MCF 10A (cell line): ENCODE measurements at places on chromosomes 1 and 21. TPM values are rescaled to one million over a fixed set of nuclear protein-coding genes. Genes with fewer than 3 reads are reported as not detected.

ABCG1 gene
- total RNA-seq = 25.5 and 28.7 TPM in 2 replicates

GRCh38 chr1:11908095-11908675, 18.0 kb downstream of the KIAA2013 start:
- H3K4me3 ChIP-seq = peak overlapping the region; percentile 89
- peak overlapping the region; percentile 100 for H3K27ac ChIP-seq
- peak; percentile 96 for DNase-seq
- peaks cover 5% of the 10 kb centered on the region for H3K4me1 ChIP-seq

DNA sequence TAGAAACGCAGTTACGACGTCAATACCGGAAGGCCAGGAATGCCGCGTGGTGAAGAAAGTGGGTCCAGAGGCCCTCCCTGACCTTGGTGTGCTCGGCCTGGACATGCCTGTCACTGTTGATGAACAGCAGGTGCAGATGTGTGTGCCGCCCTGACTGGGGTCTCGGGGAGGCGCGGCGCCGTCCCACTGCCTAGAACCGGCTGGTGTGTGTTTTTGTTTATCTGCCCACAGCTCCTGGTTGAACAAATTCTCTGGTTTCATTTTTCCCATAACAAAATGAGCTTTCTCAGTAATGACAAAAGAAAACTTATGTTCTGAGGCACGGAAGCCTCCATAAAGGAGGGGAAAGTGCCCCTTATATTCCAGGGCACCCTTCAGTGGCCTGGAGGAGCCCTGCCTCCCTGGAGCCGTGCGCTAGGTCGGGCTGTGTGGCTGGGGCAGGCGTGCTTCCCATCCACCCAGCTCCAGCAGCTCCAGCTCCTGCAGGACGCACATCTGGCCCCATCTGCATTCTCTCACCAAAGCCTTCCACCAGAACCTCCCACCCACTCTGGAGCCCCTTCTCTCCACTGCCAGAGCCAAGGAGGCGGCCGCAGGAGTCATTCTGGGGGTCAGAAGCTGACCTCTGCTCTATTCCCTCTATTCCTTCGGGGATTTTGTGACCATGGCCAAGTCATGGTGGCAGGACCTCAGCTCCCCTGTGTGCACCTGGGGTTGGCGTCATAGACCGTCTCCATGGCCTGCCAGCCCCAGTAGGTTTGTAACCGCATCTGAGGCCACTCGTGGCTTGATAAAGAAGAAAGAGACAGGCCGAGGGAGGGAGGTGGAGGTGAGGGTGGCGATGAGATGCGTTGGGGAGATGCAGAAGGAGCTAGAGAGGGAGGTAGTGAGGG, 20.1 kb upstream of the COL18A1 start:
- H3K27me3 ChIP-seq = peaks cover 36% of the 10 kb centered on the region
- H3K27ac ChIP-seq = no peak overlapping the region
- H3K4me3 ChIP-seq = no peak overlapping the region
- DNase-seq = no peak

ASPM gene
- total RNA-seq = 22.3 and 32.8 TPM in 2 replicates

OR2AK2 gene
- total RNA-seq = not detected in 2 replicates

CTNNBIP1 gene
- total RNA-seq = 31.3 and 31.4 TPM in 2 replicates

C1orf94 gene
- total RNA-seq = not detected in 2 replicates

AGMAT gene
- not detected in 2 replicates for total RNA-seq

DNA sequence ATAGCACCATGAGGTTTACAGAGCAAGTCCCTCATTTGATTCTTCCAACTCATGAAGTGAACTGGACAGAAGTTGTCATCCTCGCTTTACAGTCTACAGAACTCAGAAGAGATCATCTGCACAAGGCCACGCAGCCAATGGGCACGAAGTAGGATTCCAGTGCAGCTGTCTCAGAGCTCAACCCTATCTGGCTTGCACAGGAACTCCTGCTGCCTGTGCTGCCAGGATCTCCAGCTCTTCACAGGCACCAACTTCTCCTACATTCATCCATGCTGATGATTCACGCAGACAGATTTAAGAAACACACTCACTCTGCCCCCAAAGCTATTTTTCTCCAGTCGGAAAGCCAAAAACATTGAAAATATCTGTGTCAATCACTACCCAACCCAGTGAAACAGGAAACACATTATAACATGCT, 157.0 kb downstream of the RERE start:
- no peak overlapping the region for H3K27ac ChIP-seq
- peaks cover 17% of the 10 kb centered on the region for H3K36me3 ChIP-seq
- H3K27me3 ChIP-seq = no peaks in the 10 kb centered on the region
- H3K4me3 ChIP-seq = no peak overlapping the region

PLA2G2D gene
- total RNA-seq = not detected in 2 replicates

DNA sequence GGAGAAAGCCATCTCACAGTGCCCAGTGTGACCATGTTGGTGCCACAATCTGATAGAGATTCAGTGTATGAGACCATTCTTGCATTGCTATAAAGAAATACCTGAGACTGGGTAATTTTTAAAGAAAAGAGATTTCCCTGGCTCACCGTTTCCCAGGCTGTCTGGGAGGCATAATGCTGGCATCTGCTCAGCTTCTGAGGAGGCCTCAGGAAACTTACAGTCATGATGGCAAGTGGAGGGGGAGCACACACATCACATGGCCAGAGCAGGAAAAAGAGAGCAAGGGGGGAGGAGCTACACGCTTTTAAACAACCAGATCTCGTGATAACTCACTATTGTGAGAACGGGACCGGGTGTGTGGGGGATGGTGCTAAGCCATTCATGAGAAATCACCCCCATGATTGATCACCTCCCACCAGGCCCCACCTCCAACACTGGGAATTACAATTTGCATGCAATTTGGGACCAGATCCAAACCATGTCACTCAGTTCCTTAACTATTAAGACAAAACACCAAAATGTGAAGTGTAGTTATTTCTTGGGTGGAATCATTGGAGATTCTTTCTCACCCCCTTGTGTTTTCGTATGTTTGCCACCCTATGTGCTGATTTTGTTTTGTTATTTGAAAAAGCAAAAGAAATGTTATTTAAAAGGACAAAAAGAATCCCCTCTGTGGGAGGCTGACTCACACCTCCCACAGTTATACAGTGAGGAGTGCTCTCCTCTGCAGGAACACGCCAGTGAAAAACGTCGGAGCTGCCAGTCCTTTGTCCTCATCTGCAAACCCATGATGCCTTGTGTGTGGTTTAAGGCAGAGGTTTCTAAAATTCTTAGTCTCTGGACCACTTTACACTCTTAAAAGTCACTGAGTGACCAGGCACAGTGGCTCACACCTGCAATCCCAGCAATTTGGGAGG, 46.9 kb upstream of the IFNLR1 start:
- H3K27ac ChIP-seq = no peak overlapping the region
- H3K4me3 ChIP-seq = no peak overlapping the region
- DNase-seq = no peak

DNA sequence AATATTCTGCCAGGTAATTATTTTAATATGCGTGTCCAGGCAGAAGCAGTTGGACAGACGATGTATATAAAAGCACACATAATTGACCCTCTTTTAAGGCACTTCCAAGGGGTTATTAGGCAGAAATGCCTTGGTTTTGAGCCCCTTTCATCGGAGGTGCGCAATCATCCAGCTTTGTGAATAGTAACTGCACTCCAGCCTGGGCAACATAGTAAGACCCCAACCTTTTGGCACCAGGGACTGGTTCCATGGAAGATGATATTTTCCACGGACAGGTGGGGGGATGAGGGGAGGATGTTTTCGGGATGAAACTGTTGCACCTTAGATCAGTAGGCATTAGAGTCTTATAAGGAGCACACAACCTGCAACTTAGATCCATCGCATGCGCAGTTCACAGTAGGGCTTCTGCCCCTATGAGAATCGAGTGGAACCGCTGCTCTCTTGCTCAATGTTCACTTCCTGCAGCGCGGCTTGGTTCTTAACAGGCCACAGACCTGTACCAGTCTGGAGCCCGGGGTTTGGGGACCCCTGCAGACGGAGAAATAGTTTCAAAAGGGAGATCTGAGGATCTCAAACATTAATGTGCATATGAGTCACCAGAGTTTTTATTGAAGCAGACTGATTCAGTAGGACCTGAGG, 1.8 kb upstream of the MCOLN2 start:
- peaks cover 12% of the 10 kb centered on the region for H3K27me3 ChIP-seq
- no peaks in the 10 kb centered on the region for H3K36me3 ChIP-seq
- peaks cover 6% of the 10 kb centered on the region for H3K4me1 ChIP-seq
- no peak for DNase-seq
- no peak overlapping the region for H3K4me3 ChIP-seq

MR1 gene
- 33.4 and 46.6 TPM in 2 replicates for total RNA-seq

FAM72D gene
- total RNA-seq = 11.9 TPM in 2 replicates

TRIM58 gene
- total RNA-seq = not detected in 2 replicates

ORC1 gene
- total RNA-seq = 1.8 and 2.7 TPM in 2 replicates

GRCh38 chr1:5915587-5916571, 76.3 kb downstream of the NPHP4 start:
- H3K4me1 ChIP-seq = peaks cover 7% of the 10 kb centered on the region
- no peak overlapping the region for H3K4me3 ChIP-seq
- peaks cover 14% of the 10 kb centered on the region for H3K36me3 ChIP-seq
- peak; percentile 42 for DNase-seq

GRCh38 chr1:241020851-241021697, 335.9 kb downstream of the RGS7 start:
- no peaks in the 10 kb centered on the region for H3K27me3 ChIP-seq
- no peak overlapping the region for H3K27ac ChIP-seq
- DNase-seq = no peak
- no peaks in the 10 kb centered on the region for H3K4me1 ChIP-seq
- no peaks in the 10 kb centered on the region for H3K36me3 ChIP-seq

DNA sequence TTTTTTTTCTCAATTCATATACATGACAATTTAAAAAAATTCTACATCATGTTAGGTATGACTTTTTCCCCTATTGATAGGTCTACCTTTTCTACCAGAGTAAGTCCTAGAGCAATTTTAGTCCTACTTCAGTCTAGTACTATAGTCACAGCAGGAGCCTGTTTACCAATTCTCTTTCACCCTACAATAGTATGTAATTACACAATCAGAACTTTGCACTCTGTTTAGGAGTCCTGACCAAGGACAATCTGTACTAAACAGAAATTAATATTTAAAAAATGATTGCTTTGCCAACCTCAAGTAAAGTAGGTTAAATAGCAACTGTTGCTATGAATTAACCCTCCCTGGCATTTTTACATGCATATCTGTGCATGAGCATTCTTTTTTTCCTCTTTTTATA, 810 bp upstream of the CYP4A11 start:
- H3K4me1 ChIP-seq = peaks cover 14% of the 10 kb centered on the region
- H3K27ac ChIP-seq = no peak overlapping the region
- H3K27me3 ChIP-seq = peaks cover 3% of the 10 kb centered on the region
- no peak for DNase-seq

DNA sequence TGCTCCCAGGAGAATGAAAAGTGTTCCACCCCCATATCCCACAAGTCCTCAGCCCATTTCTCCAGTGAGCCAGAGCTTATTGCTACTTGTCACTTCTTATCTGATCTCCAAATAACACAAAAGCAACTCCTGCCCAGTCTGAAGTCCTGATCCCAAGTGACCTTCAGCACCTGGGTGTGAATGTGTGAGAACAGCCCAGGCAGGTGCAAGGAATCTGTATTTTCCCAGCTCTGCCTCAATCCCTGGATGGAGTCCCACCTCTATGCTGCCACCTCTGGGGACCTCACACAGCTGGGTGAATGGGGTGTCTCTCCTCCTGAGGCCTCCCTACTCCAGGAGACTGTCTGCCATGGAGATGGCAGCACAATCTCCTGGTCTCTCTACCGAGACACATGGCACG, 402.4 kb upstream of the PROX1 start:
- peaks cover 12% of the 10 kb centered on the region for H3K27me3 ChIP-seq
- H3K4me1 ChIP-seq = no peaks in the 10 kb centered on the region
- no peak overlapping the region for H3K4me3 ChIP-seq
- H3K27ac ChIP-seq = no peak overlapping the region

GRCh38 chr1:182782587-182782913, 7.0 kb upstream of the NPL start:
- no peaks in the 10 kb centered on the region for H3K36me3 ChIP-seq
- H3K4me1 ChIP-seq = peaks cover 19% of the 10 kb centered on the region
- no peak for DNase-seq
- no peak overlapping the region for H3K27ac ChIP-seq
- no peak overlapping the region for H3K4me3 ChIP-seq

AMPD1 gene
- not detected in 2 replicates for total RNA-seq

EVI5 gene
- total RNA-seq = 23.2 and 25.0 TPM in 2 replicates

GRCh38 chr1:74534241-74534640, 21.8 kb upstream of the LRRC53 start:
- no peak overlapping the region for H3K4me3 ChIP-seq
- no peaks in the 10 kb centered on the region for H3K4me1 ChIP-seq
- no peak for DNase-seq
- no peaks in the 10 kb centered on the region for H3K36me3 ChIP-seq
- no peaks in the 10 kb centered on the region for H3K27me3 ChIP-seq
- no peak overlapping the region for H3K27ac ChIP-seq

- H3K27me3 ChIP-seq = no peaks in the 10 kb centered on the region
- no peak overlapping the region for H3K27ac ChIP-seq
- no peak for DNase-seq
- no peak overlapping the region for H3K4me3 ChIP-seq
- no peaks in the 10 kb centered on the region for H3K4me1 ChIP-seq
Measured at GRCh38 chr1:12565966-12566352, 52.1 kb downstream of the DHRS3 start.

FAM110D gene
- total RNA-seq = not detected in 2 replicates

- peaks cover 10% of the 10 kb centered on the region for H3K36me3 ChIP-seq
- H3K4me1 ChIP-seq = no peaks in the 10 kb centered on the region
- H3K27ac ChIP-seq = no peak overlapping the region
- no peak for DNase-seq
Measured at GRCh38 chr1:2912424-2913061, 108.7 kb upstream of the ACTRT2 start.

GRCh38 chr1:26791626-26792025, 3.9 kb downstream of the PIGV start:
- no peak for DNase-seq
- peaks cover 19% of the 10 kb centered on the region for H3K4me1 ChIP-seq
- no peak overlapping the region for H3K27ac ChIP-seq

DNA sequence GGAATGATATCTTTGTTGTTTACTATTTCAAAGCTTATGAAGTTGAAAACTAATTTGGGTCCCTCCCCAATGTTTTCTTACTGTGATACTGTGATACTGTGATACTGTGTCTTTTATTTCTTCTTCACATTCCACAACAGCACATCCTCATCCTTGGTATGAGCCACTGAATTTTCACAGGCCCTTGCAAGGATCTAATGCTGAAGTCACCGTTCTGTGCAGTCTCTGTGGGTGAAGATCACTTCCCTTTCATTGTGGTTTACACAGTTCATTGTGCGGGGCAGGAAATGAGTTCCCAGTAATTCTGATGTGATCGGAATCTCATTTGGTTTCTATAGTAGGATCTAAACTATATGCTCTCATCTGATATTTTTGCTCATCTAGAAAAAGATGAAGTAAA, 32.1 kb upstream of the PAXBP1 start:
- no peak overlapping the region for H3K27ac ChIP-seq
- H3K27me3 ChIP-seq = peaks cover 2% of the 10 kb centered on the region
- H3K4me3 ChIP-seq = no peak overlapping the region
- peaks cover 10% of the 10 kb centered on the region for H3K4me1 ChIP-seq
- no peaks in the 10 kb centered on the region for H3K36me3 ChIP-seq
- DNase-seq = no peak

DNA sequence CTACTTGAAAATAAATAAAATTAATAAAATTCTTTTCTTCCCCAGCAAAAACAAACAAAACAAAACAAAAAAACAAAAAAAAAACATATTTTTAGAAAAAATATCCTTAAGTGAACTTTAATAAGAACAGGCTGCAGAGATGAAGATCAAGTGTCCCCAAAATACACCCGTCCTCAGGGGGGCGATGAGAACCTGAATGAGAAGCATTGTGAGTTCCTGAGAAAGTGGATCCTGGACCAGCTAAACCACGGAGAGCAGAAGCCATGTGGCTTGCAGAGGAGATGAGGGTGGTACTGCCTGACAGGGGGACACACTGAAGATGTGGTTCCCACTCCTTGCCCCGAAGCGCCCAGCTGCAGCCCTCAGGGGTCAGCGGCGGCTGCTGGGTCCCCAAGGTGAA, 89.3 kb downstream of the ITPKB start:
- H3K4me3 ChIP-seq = no peak overlapping the region
- DNase-seq = peak; percentile 66
- H3K36me3 ChIP-seq = peaks cover 14% of the 10 kb centered on the region
- no peaks in the 10 kb centered on the region for H3K27me3 ChIP-seq
- H3K27ac ChIP-seq = no peak overlapping the region
